Activated CD4-positive, alpha-beta T cell treated with anti-CD3 and anti-CD28 coated beads, Interleukin-2, amount 50 U/mL, for 1 hour (primary cell): ENCODE measurements at places on chromosomes 13 and 19.

GRCh38 chr13:80055847-80056246 is 285.1 kb downstream of the SPRY2 start:
- no peak for DNase-seq

GRCh38 chr19:6241680-6242377 is 37.9 kb downstream of the MLLT1 start:
- no peak for DNase-seq

- DNase-seq = no peak
These were observed 286.9 kb downstream of the RFC3 start for GRCh38 chr13:34104853-34105252.

GRCh38 chr13:38328699-38329098 is 21.0 kb upstream of the UFM1 start:
- DNase-seq = no peak

DNA sequence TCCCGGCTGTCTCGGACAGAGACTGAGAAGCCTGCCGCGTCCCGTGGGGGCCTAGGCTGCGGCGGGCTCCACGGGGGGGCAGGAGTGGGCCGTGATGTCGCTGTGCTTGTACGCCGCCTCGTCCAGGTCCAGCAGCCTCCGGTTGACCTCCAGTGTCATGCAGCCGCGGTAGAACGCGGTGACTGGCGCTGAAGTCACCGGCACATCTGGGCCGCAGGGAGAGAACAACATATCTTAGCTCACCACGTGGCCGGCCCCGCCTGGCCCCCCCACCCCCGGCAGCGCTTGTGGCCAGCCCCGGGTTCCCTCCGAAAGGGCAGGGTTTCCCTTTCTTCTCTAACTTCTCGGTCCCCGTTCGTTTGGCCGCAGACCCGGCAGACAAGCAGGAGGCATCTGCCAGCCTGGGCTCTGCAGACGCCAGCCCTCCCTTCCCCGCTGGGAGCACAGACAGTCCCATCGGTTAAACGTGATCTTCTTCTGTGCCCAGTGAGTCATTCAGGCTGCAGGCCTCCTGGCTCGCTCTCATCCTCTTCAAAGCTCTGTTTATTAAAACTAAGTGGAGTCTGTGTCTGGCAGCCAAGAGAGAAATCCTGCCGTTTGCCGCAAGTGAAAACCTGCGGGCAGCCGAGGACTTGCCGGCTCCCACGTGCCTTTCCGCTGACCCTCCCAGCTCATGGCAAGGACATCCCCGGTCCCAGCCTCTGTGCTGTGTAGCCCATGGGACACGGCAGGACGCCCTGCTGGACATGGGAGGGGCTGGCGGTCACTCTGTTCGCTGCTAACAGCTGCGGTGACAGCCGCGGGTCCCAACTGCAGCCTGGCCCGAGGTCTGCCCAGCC is 42.8 kb downstream of the GAS6 start:
- DNase-seq = no peak

GRCh38 chr19:51689751-51690453 is 3.2 kb upstream of the SPACA6 start:
- no peak for DNase-seq

DNA sequence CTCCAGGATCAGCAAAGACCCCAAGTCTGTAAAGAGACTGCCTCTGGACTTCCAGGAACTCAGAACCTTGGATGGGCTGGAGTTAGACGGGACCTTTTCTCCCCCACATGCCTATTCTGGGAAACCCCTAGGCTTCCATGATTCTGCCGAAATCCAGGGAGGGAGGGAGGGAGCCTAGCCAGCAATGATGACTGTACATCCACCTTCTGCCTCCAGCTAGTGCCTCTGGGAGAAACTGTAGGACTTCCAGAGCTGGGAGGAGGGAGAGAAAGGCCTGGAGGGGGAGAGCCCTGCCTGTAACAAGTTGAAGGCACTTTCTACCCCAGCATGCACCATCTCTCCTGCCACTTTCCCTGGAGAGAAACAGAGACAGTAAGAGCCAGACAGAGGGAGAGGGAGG is 6.0 kb upstream of the HAS1 start:
- DNase-seq = no peak

GRCh38 chr19:7018828-7019227 is 2.4 kb downstream of the MBD3L2B start:
- no peak for DNase-seq

DNA sequence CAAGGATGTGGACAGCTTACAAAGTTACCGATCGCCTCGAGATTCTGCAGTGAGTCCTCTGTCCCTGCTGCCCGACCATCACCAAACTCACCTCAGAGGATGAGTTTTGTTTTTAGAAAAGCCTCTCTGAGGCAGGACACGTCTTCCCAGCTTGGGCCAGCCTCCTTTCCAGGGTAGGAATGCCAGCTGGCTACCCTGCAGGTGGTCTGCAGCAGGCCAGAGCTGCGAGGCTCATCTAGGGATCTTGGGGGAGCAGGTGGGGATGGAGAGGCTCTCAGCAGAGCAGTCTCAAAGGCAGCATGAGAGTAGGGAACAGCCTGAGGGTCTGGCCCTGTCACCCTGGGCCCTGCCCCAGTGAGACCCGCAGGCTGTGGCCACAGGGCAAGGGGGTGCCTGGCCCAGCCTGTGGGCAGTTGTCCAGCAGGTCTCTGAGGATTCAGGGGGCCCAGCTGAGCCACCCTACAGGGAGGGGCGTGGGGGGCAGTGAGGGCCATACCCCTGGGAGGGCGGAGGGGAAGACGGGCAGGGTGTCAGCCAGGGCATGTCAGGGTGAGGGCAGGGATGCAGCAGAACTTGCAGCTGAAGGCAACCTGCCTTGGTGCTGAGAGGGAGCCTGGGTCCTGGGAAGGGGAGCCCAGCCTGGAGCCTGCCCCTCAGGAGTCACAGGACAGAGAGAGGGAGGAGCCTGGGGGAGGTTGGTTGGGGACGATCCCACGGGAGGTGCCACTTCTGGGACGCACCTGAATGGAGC is 57.3 kb upstream of the TPM4 start:
- no peak for DNase-seq

DNA sequence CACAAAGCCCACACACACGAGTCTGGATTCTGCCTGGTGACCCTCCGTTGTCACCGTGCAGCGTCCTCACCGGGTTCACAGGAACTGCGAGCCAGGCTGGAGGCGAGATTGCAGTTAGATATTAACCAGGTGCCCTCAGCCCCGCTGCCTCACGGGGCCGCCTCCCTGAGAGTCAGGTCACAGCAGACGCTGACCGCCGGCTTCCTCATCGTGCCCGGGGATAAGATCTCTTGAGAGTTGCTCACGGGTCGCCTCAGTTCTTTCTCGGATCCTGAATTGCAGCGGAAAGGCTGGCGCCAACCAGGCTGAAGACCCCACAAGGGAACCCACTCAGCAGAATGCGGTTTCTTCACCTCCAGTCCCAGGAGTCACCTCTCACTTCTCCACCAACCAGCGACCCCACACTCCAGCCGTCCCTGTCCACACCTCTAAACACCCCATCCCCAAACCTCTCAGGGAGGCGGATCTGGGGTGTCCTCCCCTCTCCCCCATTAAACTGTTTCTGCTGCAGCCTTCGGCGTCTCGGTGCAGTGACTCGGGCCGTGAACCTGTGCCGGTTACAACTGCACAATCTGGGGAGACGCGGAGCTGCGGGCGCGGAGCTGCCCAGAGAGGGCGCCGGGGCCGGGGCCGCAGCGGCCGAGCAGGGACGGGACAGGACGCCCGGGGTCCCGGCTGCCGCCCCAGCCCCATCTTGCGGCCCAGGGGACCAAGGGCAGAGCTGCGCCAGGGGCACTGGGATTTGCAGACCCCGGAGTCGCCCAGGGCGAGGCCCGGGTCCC is 591 bp downstream of the ZNF823 start:
- DNase-seq = peak; percentile 28

GRCh38 chr13:51821606-51822005 is 17.6 kb upstream of the DHRS12 start:
- no peak for DNase-seq

- DNase-seq = no peak
These were observed 393.0 kb downstream of the ITGBL1 start for GRCh38 chr13:101845245-101846020.

DNA sequence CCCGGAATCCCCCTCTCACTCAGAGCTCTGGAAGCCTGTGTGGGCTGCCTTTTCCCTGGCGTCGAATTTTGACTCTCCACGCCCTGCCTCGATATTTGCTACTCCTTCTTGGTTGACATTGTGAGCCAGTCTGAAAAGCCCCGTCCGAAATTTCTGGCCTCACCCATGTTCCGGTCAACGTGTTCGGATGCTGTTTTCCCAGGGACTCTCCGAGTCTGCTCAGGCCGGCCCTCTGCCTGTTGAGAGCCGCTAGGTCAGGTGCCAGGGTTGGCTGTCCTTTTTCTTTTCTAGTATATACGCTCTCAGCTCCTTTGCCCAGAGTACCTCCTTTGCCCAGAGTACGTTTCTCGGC is 6.8 kb upstream of the DGKH start:
- no peak for DNase-seq
